Activated T-helper 1 cell treated with anti-CD3 and anti-CD28 coated beads, Interleukin-2, amount 50 U/mL, for 16 hours (primary cell): ENCODE measurements at places on chromosomes 13 and 19.

- DNase-seq = no peak
Observed at GRCh38 chr19:16025108-16026101, 50.9 kb upstream of the TPM4 start.

DNA sequence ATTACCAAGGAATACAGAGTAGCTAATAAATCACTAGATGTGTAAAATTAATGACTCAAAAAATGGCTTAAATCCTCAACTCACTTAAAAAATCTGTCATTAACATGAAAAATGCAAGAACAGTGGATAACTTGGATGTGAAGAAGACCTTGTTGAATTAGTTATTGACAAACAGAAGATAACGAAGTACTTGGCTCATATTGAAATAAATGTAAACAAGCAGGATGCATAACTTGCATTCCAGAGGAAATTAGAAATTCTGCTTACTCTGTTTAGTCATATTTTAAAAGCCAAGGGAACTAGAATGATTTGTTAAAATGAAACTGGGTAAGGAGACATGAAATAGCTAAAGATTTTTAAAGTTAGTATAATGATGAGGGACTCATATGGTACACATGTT lies 1812.2 kb downstream of the PCDH9 start:
- no peak for DNase-seq

- no peak for DNase-seq
Observed at GRCh38 chr13:105474983-105475610, 1060.4 kb downstream of the EFNB2 start.

DNA sequence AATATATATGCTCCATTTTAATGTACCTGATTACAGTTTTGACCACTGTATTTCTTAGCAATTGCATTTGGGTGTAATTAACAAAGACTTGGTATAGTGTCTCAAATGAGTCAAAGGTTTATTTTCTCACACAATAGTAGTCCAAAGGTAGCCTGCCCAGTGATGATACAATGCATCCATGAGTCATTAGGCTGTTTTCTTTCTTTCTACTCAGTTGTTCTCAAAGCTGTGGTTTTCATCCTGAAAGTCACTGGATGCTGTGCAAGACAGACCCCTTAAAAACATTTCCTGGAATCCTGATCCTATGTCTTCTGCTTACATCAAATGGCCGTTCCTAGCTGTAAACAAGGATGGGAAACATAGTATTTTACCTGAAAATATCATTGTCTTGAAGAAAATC lies 651.2 kb upstream of the MIR17HG start:
- no peak for DNase-seq

DNA sequence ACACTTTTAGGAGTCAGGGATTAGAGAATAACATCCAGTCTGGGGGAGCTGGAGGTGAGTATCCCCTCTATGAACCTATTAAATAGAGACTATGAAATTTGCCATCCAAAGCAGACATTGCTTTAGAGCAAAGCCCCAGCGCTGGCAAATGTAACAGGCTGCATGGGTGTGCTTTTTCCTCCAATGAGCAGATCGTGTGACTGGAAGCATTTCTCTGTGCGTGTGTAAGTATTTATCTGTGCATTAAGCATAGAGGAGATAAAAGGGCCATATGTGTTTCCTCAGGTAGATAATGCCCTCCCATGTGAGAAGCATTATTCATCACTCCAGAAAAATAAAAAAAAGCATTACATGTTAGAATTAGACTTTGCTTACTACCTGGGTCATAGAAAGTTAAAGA lies 924 bp downstream of the TNFSF13B start:
- no peak for DNase-seq

DNA sequence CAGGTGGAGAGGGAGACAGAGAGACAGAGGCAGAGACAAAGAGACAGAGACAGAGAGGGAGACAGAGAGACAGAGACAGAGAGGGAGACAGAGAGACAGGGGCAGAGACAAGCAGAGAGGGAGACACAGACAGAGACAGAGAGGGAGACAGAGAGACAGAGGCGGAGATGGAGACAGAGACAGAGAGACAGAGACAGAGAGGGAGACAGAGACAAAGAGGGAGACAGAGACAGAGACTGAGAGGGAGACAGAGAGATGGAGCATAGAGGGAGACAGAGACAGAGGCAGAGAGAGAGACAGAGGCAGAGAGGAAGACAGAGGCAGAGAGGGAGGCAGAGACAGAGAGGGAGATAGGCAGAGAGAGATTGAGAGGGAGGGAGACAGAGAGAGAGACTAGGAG lies 29.3 kb downstream of the SBNO2 start:
- DNase-seq = no peak

DNA sequence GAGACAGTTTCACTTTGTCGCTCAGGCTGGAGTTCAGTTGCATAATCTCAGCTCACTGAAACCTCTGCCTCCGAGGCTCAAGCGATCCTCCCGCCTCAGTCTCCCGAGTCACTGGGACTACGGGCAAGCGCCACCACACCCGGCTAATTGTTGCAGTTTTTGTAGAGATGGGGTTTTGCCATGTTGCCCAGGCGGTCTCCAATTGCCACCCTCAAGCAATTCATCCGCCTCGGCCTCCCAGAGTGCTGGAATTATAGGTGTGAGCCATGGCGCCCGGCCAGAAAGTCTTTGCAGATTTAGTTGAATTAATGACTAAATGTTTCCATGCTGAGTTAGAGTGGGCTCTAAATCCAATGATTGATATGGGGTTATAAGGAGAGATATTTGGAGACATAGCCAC lies 4.5 kb upstream of the CADM4 start:
- DNase-seq = no peak

GRCh38 chr19:44002212-44002565 lies 568 bp upstream of the ZNF230 start:
- DNase-seq = no peak

- no peak for DNase-seq
Observed at GRCh38 chr19:48830088-48830487, 6.2 kb downstream of the HSD17B14 start.

- DNase-seq = peak; percentile 41
Observed at GRCh38 chr19:16417660-16418596, 53.8 kb downstream of the EPS15L1 start.

DNA sequence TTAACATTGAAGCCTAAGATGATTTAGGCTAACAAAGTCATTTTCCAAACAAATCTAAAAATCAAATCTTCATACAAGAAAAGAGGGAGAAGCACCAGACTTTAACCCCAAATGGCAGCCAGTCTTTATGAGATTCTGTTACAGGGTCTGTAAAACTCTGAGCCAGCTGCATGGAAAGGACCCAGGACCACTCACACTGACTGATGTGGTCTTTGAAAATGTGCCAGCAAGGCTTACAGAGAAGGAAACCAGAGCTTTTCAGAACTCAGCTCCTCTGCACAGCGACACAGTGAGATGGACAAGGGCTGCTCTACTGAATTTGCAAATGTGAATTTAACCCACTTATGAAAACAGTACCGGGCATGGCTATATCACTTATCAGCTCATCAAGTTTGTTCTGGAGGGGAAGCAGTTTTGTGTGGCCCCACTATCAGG lies 98.8 kb upstream of the SERP2 start:
- no peak for DNase-seq

- DNase-seq = no peak
Observed at GRCh38 chr19:42334697-42335373, 9.4 kb downstream of the MEGF8 start.

- no peak for DNase-seq
Observed at GRCh38 chr13:40626561-40626960, 39.9 kb downstream of the FOXO1 start.

GRCh38 chr13:75038393-75039113 lies 443.4 kb downstream of the TBC1D4 start:
- DNase-seq = no peak

DNA sequence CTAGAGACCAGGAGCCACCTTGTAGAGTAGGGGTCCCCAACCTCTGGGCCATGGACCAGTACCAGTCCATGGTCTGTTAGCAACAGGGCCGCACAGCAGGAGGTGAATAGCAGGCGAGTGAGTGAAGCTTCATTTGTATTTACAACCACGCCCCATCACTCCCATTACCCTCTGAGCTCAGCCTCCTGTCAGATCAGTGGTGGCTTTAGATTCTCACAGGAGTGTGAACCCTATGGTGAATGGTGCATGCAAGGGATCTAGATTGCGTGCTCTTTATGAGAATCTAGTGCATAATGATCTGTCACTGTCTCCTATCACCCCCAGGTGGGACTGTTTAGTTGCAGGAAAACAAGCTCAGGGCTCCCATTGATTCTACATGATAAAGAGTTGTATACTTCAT lies 303.6 kb downstream of the KCNRG start:
- no peak for DNase-seq

DNA sequence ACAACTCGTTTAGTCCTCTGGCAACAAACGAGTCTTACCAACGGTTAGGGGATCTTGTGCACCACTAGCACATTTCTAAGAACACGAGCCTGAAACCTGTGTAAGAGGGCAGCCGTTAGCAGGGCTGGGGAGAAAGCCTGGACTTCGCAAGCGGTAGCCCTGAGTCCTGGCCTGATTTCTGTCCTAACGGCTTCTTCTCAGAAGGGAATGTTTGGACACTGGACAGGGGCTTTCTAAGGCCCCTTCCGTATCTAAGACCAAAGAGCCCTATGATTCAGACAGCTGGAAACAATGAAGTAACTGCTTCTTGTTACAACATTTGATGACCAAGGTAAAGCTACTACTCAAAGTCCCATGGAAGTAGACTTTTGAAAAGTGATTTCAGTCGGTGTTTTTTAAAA lies 2.2 kb downstream of the ANKRD10 start:
- DNase-seq = no peak
